MCF 10A (cell line): ENCODE measurements at places on chromosomes 5 and 9. TPM values are rescaled to one million over a fixed set of nuclear protein-coding genes. Genes with fewer than 3 reads are reported as not detected.
A peak's percentile ranks its signal among the peaks of the same experiment; 100 is the strongest.

DNA sequence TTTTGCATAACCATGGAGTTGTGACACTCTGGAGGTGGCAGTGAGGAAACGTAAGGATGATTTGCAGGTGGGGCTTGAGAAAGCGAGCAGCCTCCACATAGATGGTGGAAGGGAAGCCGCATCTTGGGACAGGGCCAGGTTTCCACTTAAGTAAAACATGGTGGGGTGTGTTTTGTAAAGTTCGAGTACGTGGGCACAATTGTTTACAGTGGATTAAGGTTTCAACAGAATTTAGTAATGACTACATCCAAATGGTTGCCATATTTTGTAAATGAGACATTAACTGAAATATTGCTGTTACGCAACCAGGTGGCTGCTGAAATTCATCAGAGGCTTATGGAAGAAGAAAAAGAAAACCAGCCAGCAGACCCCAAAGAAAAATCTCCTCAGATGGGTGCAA lies 85.4 kb upstream of the IL7R start:
- H3K4me3 ChIP-seq, result peak overlapping the region; percentile 42
- no peaks in the 10 kb centered on the region for H3K27me3 ChIP-seq
- no peaks in the 10 kb centered on the region for H3K36me3 ChIP-seq
- peaks cover 37% of the 10 kb centered on the region for H3K4me1 ChIP-seq
- H3K27ac ChIP-seq, result peak overlapping the region; percentile 41
- DNase-seq, result peak; percentile 96

DNA sequence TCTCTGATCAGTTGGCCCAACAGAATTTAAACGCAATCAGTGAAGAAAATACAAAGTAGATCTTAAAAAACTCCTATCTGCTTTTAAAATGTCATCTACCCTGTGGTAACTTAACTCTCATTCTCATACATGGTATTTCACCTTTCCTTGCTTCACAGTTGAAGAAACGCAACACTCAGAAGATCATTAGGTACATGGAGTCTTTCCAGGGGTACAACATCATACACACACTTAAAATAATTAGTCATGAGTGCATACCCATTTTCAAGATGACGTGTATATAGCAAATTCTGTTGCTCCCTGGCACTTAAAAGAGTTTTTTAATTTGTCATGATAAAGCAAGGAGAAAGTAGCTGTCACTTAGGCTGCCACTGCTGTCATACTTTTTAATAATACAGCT lies 259.9 kb downstream of the BNC2 start:
- DNase-seq, result no peak
- H3K36me3 ChIP-seq, result peaks cover 6% of the 10 kb centered on the region
- H3K4me1 ChIP-seq, result no peaks in the 10 kb centered on the region
- H3K27ac ChIP-seq, result no peak overlapping the region

DNA sequence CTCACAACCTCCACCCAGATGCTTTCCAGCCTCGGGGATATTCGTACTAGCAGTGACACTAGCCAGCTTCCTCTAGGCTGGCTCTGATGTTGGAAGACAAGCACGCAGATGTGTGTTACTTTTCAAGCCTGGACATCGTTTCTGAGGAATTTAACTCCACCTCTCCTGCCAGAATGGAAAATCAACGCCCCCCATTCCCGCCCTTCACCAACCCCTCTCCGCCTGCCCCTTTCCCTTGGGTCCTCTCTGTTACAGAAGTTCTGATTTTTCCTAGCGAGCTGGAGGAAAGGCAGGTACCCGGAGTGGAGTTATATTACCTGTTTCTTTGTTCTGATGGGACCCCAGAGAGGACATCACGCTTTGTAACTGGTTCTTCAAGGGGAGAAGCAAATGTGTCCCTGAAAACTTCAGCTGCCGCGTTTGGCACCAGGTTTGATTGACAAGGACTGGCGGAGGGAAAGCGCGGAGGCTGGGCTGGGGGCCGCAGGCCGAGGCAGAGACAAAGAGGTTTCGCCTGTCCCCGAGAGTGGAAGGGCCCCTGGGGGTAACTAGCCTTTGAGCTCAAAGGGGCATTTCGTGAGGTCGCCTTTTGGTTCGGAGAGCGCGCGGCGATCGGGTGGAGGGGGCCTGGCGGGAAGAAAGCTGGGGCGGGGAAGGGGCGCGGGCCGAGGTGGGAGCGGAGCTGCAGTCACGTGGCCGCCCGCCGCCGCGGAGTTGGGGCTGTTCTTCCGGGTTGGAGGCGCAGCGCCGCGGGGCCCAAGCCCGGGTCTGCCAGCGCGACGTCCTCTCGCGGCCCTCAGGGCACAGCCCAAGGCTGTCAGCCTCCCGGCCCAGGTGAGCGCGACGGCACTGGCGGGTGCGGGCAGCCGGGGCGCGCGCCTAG lies at the start of gene NNT:
TSS of gene NNT (plus strand) at position 720 of the 883 bp plus-strand sequence. CDS start 6,016 bp downstream, outside the sequence.
- H3K4me1 ChIP-seq, result peaks cover 11% of the 10 kb centered on the region
- H3K4me3 ChIP-seq, result peak within 1 kb of the TSS; percentile 83
- peaks cover 17% of the 10 kb centered on the region for H3K36me3 ChIP-seq
- peak; percentile 60 for DNase-seq
- H3K27ac ChIP-seq, result peak within 1 kb of the TSS; percentile 99

DNA sequence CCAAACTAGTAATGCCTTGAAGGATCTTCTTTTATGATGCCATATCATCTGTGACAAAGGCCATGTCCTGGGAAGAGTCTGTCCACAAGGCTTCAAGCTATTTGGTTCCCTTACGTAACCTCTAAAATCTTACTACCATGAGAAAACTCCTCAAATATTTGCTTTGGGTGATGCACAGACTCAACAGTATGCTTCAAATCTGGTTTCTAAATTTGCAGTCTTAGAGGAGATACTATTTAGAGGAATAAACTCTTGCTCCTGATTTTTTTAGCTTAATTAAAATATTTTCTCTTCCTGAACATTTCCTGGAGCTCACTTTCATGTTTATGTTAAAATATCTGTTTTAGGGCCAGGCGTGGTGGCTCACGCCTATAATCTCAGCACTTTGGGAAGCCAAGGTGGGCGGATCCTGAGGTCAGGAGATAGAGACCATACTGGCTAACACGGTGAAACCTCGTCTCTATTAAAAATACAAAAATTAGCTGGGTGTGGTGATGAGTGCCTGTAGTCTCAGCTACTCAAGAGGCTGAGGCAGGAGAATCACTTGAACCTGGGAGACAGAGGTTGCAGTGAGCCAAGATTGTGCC lies 28.2 kb downstream of the TRPC7 start:
- H3K36me3 ChIP-seq, result no peaks in the 10 kb centered on the region
- DNase-seq, result no peak
- peaks cover 14% of the 10 kb centered on the region for H3K27me3 ChIP-seq
- H3K4me1 ChIP-seq, result no peaks in the 10 kb centered on the region
- no peak overlapping the region for H3K4me3 ChIP-seq

- H3K4me1 ChIP-seq, result peaks cover 13% of the 10 kb centered on the region
- no peak overlapping the region for H3K27ac ChIP-seq
- no peak for DNase-seq
- H3K4me3 ChIP-seq, result no peak overlapping the region
- H3K27me3 ChIP-seq, result no peaks in the 10 kb centered on the region
- no peaks in the 10 kb centered on the region for H3K36me3 ChIP-seq
Observed at GRCh38 chr5:61319388-61320146, 12.5 kb upstream of the ZSWIM6 start.

GRCh38 chr9:87350915-87351314 lies 146.8 kb upstream of the DAPK1 start:
- no peaks in the 10 kb centered on the region for H3K27me3 ChIP-seq
- H3K36me3 ChIP-seq, result no peaks in the 10 kb centered on the region
- H3K27ac ChIP-seq, result no peak overlapping the region
- H3K4me1 ChIP-seq, result peaks cover 6% of the 10 kb centered on the region
- no peak overlapping the region for H3K4me3 ChIP-seq
- DNase-seq, result no peak

DNA sequence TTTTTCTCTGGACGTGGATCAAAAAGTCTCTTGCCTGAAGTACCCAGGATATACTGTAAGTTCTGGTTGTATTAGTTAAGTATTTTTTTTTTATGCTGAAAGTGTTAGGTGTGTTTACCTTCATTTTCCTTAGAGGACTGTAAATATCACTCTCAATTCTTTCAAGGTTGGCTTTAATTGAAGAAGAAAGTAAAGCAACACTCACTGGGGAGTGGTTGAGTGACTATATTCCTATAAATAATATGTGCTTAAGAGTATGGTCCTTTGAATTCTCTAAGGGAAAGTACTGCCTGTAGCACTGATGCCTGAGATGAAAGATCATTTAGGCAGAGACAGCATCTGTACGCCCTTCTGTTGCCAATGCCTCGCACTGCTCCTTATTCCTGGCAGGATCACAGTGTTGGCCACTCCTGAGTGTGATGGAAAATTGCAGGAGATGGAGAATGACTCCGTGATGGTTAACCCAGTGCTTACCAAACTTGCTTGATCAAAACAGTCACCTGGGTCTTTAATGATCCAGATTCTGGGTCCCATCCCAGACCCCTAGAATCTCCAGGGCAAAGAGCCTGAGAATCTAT lies 182.0 kb upstream of the MPDZ start:
- no peak for DNase-seq
- no peaks in the 10 kb centered on the region for H3K4me1 ChIP-seq
- peaks cover 1% of the 10 kb centered on the region for H3K36me3 ChIP-seq
- H3K4me3 ChIP-seq, result no peak overlapping the region
- no peak overlapping the region for H3K27ac ChIP-seq
- H3K27me3 ChIP-seq, result no peaks in the 10 kb centered on the region

ADCY2 gene
- not detected in 2 replicates for total RNA-seq

SPINK5 gene
- 0.96 and 3.1 TPM in 2 replicates for total RNA-seq

ZDHHC11 gene
- 2.0 and 7.0 TPM in 2 replicates for total RNA-seq

INSL4 gene
- not detected in 2 replicates for total RNA-seq

IL33 gene
- not detected in 2 replicates for total RNA-seq

CTSL gene
- 84.2 and 141 TPM in 2 replicates for total RNA-seq

SV2C gene
- not detected in 2 replicates for total RNA-seq
